ENCODE measurements at places on chromosomes 7 and 10.

DNA sequence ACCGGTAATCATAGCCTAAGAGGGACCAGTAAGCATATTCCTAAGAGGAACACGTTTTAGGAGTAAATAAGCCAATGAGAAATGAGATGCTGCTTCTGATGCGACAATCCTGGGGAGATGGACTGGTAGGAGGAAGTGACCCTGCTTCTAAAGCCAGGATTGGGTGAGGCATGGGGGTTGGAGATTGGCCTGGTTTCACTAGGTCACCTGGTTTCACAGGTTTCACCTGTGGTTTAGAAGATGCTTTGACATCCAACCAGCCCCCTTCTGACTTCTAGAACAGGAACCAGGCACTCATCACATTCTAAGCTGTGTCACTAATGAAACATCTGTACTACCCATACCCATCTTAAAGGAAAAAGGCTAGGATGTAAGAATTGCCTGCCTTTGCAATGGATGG is 53.0 kb upstream of the BAMBI start:
- no peak for DNase-seq

GRCh38 chr10:35452171-35452570 is 115.9 kb downstream of the CCNY start:
- no peak for DNase-seq

GRCh38 chr7:136303162-136303561 is 326.0 kb upstream of the MTPN start:
- DNase-seq, result no peak

GRCh38 chr10:80996615-80997193 is 459.0 kb downstream of the SH2D4B start:
- no peak for DNase-seq

DNA sequence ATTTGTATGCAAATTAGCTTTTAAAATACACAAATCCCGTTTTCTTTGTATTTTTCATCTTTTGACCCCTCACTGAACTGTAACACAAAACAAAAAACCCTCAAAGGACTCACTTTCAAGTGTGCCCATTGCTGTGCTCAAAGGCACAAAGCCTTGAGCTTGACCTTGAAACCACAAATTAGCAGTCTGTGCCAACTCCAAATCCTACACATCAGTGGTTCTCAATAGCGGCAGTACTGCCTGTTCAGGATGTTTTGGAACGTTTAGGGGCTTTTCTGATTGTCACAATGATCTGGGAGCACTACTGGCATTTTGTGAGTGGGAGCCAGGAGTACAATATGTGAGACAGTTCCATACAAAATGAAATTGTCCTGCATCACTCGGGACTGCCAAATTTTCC is 55.5 kb downstream of the KDM7A start:
- DNase-seq, result peak; percentile 59

GRCh38 chr7:120218712-120219111 is 54.3 kb upstream of the KCND2 start:
- DNase-seq, result no peak

DNA sequence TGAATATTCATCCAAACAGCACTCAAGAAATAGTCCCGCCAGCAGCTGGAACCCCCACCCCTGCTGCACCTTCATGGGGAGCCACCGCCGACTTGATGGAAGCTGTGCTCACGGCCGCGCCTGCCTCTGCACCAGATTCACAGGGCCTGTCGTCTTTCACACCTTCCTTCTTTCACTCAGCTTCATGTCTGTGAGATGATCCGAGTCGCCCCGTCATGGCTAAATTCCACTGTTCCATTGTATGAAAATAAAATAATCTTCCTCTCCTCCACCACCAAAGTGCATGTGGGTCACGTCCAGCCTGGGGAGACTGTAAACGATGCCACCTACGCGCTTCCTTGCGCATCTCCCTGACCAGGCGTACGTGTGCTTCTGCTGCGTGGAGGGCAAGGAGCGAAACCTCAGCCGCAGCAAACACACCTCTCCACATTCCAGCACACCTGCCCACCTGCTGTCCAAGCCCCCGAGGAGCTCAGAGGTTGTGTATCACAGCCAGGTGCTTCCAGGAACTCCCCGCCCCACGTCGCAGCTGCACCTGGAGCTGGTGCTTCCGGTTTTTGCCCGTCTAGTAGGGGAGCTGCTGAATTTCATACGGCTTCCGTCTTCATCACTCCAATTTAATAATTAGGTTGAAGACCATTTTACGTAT is 137.0 kb downstream of the PTPRN2 start:
- no peak for DNase-seq

DNA sequence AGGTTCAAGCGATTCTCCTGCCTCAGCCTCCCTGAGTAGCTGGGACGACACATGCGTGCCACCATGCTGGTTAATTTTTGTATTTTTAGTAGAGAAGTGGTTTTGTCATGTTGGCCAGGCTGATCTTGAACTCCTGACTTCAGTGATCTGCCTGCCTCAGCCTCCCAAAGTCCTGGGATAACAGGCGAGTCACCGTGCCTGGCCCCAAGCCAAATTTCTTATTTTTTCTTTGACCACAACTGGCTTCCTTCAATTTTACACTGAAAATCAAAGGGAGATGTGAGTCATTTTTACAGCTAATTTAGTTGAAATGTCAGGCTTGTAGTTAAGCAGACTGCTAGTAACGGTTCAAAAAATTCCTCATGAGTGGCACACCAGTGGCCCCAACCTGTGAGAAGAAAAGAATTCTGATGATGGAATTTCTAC is 7.8 kb downstream of the RNF216 start:
- no peak for DNase-seq

DNA sequence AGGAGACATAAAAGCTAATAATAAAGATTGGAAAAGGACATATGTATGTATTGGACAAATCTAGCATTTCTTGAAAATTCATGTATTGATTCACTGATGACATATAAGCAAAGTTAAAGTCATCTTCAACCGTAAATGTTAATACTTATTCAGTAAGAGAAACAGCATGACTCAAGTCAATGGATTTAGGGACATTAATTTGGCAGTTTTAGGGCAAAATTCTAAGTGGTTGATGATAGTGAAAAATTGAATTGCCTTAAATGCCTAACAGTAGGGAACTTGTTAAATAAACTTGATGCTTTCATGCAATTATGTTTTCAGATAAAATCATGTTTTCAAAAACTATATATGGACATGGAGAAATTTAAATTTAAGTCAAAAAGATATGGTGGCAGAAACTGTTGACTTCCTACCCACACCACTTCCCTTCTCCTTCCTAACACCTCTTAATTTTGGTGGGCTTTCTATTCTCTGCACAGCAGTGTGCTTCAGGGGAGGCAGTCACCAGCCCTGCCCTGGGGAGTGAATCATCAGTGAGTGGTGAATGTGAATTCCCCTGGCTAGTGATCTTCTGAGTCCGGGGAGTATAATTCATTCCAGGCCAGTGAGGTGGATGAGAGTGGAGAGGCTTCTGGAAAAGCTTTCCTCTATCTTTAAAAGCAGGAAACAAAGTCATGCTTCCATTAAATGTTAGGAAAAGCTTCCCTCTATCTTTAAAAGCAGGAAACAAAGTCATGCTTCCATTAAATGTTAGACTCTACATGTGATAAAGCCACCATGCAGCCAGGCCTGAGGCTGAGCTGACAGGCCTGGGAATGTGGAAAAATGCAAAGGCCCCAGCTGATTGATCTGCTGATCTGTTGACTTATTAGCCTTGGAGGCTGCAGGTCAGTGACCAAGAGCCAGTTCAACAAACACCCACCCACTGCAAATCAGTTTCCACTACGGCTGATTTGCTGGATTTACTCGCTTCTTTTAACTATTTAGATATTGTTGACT is 25.2 kb upstream of the ITGB1 start:
- no peak for DNase-seq

DNA sequence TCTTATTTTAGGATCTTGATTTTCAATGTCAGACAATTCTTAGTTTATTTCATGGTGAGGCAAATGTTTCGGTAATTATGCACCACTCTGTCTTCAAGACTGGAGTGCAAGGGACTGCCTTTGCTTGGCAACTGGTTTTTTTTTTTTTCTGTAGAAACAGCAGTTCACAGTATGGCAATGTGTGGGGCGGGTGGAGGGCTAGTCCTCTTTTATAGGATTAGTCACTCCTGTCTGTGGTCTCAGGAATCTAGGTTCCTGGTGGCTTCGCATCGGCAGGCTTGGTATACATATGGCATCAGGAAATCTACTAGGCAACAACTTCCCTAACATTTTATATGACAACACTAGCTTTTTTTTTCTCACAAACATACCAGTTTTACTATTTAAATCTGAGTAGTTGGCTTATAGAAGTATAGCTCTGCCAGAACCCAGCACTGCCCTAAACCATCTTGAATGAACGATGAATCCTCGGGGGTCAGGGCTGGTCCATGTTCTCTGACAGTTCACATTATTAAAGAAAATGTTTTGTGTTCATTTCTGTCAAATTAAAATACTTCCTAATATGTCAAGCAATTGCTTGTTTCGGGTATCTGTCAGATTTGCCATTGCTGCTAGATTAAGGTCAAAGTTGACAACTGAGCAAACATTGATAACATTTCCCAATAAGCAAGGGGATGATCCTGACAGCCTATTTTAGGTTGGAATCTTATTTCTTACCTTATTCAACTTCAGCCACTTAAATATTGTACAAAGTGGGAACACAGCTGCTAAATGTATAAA is 289.7 kb upstream of the VSTM2A start:
- DNase-seq, result no peak

DNA sequence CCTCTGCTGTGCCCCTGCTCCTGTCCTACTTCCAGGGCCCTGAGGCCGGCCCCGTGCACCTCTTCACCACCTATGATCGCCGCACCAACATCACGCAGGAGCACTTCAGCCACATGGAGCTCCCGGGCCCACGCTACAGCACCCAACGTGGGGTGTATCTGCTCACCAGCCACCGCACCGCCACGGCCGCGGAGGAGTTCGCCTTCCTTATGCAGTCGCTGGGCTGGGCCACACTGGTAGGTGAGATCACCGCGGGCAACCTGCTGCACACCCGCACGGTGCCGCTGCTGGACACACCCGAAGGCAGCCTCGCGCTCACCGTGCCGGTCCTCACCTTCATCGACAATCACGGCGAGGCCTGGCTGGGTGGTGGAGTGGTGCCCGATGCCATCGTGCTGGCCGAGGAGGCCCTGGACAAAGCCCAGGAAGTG is 1.8 kb downstream of the RBP3 start:
- no peak for DNase-seq

GRCh38 chr10:35339942-35340341 is 3.6 kb downstream of the CCNY start:
- no peak for DNase-seq

GRCh38 chr10:78996792-78997129 is 72.0 kb upstream of the ZMIZ1 start:
- no peak for DNase-seq

DNA sequence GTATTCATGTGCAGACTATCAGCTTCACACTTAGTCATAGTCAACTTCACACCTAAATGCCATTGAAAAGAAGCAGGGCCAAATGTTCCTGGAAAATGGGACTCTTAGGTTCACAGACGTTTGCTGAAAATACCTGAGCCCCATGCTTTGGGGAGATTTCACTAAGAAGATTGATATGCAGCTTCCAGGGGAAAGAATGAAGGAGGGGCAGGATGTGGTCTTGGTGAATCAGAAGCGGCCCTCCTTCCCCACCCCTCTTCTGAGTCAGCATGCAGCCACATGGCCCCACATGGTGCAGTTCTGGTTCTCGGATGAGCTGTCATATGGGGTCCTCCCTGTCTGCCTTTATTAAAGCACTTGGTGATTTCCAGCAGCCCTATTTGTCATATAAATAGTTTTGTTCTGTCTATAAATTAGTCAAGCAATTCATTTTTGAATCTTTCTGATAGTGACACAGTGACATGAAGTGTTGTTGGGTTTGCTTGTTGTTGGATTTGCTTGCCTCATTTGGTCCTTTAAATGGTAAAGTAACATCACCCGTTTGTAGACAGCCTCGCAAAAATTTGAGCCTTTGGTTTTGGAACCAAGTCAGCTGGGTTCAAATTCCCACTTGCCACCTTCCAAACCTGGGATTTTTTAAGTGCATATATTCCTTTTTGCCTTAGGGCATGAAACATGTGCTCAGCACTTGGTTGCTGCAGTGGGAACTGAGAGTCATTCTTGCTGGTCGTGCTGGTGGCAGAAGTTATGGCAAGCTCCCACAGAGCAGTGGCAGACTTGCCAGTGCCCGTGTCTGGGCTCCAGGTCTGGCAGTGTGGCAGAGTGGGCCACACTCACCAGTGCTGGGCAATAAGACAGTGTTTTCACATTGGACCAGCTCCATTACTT is 68.1 kb upstream of the CDK6 start:
- DNase-seq, result no peak

GRCh38 chr7:148265896-148266295 is 324.7 kb upstream of the C7orf33 start:
- DNase-seq, result no peak

DNA sequence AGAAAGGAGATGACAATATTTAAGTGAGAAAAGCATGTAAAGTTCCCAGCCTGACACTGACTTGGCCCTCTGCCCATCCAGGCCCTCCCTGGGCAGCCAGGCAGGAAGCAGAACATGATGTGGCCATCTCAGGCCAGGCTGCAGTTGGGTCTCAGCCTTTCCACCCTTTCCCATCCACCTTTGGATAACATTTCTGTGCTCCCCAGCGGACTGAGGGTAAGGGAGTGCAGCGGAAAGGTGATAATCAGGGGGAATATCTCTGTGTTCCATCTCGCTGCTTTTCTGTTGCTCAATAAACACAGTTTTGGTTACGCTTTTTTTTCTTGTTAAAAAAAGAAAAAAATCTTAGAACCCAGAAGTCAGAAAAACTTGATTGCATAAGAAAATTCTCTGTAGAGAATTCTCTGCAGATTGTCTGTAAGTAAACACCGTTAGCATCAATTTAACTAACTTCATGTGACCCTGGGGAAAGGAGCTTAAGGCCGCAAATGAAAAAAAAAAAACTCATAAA is 37.2 kb upstream of the TARP start:
- DNase-seq, result no peak

DNA sequence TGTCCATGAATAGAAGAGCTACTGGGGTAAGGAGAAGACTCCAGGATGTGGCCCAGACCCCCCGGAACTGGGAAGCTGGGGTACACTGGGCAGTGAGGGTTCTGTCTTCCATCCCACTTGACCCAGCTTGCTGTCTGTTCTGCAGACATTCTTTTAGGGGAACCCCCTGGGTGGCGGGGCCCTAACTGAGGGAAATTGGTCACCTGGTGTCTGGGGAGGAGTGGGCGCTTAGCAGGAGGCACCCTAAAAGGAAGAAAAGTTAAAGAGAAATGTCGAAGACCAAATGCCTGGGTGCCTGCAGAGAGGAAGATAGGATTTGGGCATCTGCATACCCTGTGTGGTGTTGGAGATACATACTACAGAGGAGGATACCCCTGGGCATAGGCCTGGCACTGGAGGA is 1.0 kb downstream of the AP1S1 start:
- no peak for DNase-seq

- DNase-seq, result no peak
Observed at GRCh38 chr7:41954976-41955375, 252.1 kb upstream of the INHBA start.

DNA sequence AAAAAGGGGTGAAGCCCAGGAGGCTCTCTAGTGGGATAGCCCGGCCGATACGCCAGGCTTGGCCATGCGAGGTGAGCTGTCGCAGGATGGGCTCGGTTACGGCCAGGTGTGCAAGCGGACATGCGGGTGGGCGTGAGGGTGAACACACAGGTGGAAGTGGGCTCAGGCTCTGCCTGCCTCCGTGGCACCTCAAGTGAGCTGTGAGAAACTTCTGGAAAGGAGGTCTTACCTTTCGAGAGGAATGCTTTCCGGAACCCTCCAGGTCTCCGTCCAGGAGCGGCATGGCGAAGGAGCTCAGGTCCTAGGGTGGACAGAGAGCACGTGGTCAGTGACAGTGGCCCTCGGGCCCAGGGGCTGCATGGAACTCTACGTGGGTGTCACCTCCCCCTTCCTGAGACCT is 90.7 kb downstream of the PRKAG2 start:
- no peak for DNase-seq

GRCh38 chr7:27166531-27167505 is 1.5 kb upstream of the HOXA9 start:
- no peak for DNase-seq

Data from NCI-H2029 treated with DMSO at 0.1 percent for 48 hours (cell line).